Upper lobe of right lung (tissue), 1 donor: ENCODE measurements at places on chromosomes 4 and X. TPM values are rescaled to one million over a fixed set of nuclear protein-coding genes. Genes with fewer than 3 reads are reported as not detected.

Gene PI4K2B
- total RNA-seq: 21.8 TPM

Gene GSX2
- not detected for total RNA-seq

Gene SYNPO2
- total RNA-seq: 38.9 TPM

Gene ALAS2
- total RNA-seq: 0.78 TPM

Gene MMRN1
- total RNA-seq: 67.4 TPM

Gene CXCL1
- total RNA-seq: 8.2 TPM

Gene HSD17B11
- total RNA-seq: 95.6 TPM

Gene CASK
- 60.4 TPM for total RNA-seq

DNA sequence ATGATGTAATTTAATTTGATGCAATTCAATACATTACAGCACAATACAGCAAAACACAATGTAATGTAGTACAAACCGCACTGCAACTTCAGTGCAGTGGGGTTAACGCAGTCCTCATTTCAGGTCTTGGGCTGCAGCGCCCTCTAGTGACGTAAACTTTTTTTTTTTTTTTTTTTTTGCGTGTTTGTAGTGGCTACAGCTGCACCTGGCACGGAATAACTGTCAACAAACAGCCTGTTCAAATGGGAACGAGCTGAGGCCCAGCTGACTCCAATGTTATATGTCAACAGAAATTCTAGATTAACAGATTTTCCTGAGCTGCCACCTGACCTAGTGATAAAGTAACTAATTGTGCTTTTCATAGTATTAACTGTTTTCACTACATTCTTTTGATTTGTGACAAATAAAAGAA lies 33.5 kb upstream of the RASSF6 start:
- DNase-seq: no peak

DNA sequence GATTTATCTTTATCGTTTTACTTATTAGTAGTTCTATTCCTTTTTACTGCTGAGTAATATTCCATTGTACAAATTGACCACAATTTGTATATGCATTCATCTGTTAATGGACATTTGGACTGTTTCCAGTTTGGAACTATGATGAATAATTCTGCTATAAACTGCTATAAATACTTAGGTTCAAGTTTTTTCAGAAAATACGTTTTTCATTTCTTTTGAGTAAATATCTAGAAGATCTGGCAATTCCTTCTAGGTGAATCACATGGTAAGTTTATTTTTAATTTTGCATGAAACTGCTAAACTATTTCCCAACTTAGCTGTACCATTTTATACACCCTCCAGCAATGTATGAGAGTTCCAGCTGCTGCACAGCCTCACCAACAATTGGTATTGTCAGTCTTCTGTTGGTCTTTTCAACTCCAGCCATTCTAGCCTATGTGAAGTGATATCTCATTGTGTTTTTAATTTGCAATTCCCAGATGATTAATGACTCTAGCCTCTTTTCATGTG lies 22.2 kb downstream of the LIN54 start:
- no peak for DNase-seq

GRCh38 chrX:12443534-12444098 lies 305.3 kb downstream of the FRMPD4 start:
- DNase-seq: no peak

DNA sequence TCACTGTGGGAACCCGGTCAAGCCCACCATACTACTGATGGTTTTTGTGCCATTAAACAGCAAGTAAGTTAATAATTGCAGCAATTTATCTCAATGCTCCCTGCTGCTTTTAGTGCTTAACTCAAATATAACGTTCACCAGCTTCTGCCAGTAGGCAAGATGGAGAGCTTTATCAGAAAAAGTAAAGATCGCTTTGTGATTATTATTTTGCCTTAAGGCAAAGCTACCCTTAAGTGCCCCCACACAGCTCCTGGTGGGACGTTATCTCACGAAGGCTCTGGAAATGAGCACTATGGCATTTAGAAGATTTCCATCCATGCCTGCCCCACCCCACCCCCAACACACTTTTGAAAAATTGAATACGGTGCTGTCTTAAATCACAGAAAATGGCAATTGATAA lies 59.4 kb downstream of the KDR start:
- DNase-seq: no peak

GRCh38 chrX:124395145-124395880 lies 49.0 kb downstream of the SH2D1A start:
- DNase-seq: no peak

DNA sequence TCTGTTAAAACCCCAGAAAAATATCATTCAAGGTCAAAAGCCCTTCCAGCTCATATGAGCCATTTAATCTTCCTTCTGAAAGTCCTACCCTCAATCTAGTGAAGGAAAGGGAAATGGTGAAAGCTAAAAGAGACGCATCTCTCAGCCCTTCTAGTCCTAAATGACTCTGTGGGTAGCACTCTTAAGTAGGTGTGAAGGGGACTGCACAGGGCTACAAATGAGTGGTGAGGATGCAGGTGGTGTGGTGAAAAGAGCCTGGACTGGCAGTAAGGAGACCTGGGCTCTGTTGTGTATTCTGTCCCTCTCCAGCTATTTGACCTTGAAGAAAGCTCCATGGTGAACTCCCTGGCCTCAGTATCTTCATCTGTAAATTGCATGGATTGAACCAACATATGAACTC lies 671.8 kb upstream of the DIPK2B start:
- no peak for DNase-seq

DNA sequence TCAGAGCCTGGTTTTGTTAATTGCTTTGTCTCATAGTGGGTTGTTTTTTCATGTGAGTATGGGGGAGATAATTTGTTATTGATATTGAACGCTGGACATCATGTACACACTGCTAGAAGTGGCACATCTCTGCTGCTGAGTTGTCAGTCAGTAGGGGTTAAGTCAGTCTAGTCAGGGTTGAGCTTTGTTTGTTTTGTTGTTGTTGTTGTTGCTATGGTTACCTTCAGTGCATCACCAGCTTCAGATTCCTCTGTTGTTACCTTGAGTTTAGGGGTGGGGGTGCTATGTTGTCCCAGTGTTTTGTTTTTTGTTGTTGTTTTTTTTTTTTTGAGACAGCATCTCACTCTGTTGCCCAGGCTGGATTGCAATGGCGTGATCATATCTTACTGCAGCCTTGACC lies 9.9 kb downstream of the YIPF6 start:
- DNase-seq: no peak
